ENCODE measurements at places on chromosomes 1 and 21.

GRCh38 chr1:222107267-222107666, 365.4 kb upstream of the DUSP10 start:
- H3K27me3 ChIP-seq: peaks cover 4% of the 10 kb centered on the region
- H3K36me3 ChIP-seq: no peaks in the 10 kb centered on the region
- no peak overlapping the region for H3K4me3 ChIP-seq
- no peak for DNase-seq
- no peaks in the 10 kb centered on the region for H3K4me1 ChIP-seq

DNA sequence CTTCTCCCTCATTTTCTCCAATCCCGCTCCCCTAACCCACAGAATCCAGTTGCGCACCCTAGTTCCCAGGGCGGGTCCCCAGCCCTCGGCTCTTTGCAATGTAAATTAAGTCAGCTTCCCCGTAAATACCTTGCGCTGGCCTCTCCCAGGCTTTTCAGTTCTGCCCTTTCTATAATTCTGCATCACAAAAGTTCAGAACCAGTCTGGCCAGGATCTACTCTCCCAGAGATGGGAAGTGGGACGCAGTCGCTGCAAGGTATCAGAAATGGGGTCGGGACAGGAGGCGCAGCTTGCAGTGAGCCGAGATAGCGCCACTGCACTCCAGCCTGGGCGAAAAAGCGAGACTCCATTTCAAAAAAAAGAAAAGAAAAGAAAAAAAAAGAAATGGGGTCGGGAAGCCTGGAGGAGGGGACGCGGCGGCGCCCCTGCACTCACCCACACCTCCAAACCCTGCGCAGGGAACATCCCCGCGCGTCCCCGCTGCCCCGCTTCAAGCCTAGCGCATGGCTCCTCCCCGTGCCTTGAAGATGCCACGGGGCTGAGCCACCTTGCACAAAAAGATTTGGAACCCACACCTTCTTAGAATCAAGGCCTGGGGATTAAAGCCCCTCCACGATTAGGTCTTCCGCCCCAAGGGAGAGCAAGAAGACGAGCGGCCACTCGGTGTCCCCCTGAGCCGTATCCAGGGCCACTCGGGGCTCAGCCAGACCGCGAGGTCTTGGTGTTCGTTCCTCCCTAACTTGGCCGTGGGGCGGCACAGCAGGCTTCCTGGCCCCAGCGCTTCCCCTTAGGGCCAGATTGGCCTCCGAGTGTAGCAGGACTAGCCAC, 27.2 kb upstream of the ITLN2 start:
- H3K27ac ChIP-seq: no peak overlapping the region
- H3K27me3 ChIP-seq: no peaks in the 10 kb centered on the region
- no peaks in the 10 kb centered on the region for H3K36me3 ChIP-seq

- H3K4me1 ChIP-seq: peaks cover 40% of the 10 kb centered on the region
- H3K27me3 ChIP-seq: no peaks in the 10 kb centered on the region
- H3K27ac ChIP-seq: peak overlapping the region; percentile 80
- DNase-seq: no peak
Observed at GRCh38 chr1:40708750-40709099, 17.2 kb downstream of the NFYC start.

GRCh38 chr1:90964444-90965035, 57.3 kb downstream of the ZNF644 start:
- H3K4me3 ChIP-seq: no peak overlapping the region
- H3K36me3 ChIP-seq: no peaks in the 10 kb centered on the region
- H3K27ac ChIP-seq: no peak overlapping the region

DNA sequence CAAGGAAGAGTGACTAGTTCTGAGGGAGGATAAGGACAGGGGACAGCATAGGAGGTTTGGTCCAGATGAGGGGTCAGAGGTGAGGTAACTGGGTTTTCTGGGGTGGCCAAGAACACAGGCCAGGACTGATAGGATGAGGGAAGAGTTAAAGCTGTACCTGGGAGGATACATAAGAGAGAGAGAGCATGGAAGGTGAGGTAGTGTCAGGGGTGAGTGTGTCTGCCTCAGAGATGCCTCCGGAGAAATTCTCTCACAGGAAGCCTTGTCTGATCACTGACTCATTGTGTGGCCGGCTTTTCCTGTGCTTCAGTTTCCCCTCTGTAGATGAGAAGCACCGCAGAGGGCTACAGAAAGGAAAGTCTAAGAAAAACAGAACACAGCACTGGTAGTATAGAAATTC, 40.2 kb downstream of the FASLG start:
- peak; percentile 63 for DNase-seq
- peaks cover 65% of the 10 kb centered on the region for H3K4me1 ChIP-seq
- H3K27me3 ChIP-seq: no peaks in the 10 kb centered on the region
- no peak overlapping the region for H3K4me3 ChIP-seq
- H3K36me3 ChIP-seq: no peaks in the 10 kb centered on the region

- H3K27me3 ChIP-seq: peaks cover 9% of the 10 kb centered on the region
- no peak overlapping the region for H3K4me3 ChIP-seq
- no peak for DNase-seq
- no peak overlapping the region for H3K27ac ChIP-seq
Observed at GRCh38 chr1:228066416-228066815, 16.1 kb upstream of the ARF1 start.

GRCh38 chr1:107871259-107871658, 93.7 kb downstream of the VAV3 start:
- peaks cover 10% of the 10 kb centered on the region for H3K4me1 ChIP-seq
- no peak overlapping the region for H3K4me3 ChIP-seq
- DNase-seq: no peak
- no peaks in the 10 kb centered on the region for H3K36me3 ChIP-seq

GRCh38 chr1:4960336-4960735, 305.9 kb downstream of the AJAP1 start:
- DNase-seq: no peak
- no peak overlapping the region for H3K27ac ChIP-seq
- H3K4me1 ChIP-seq: no peaks in the 10 kb centered on the region
- peaks cover 24% of the 10 kb centered on the region for H3K27me3 ChIP-seq
- H3K4me3 ChIP-seq: no peak overlapping the region

DNA sequence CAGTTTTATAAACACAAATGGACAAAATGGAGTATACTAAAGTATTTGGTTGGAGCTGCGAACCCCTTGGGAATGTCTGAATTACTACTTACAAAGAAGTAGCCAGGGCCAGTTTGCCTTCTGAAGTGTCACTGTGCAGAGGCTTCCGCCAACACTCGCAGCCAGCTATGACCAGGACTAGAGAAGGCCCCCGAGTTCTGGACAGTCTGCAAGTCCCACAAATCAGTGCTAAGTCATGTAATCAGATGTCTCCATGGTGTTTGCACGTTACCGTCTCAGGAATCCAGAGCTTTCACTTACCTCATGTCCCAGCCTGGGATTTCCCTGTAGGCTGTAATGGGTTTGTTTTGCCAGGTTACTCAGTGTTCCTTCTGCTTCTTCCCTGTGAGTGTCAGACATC, 106.6 kb upstream of the SPAG17 start:
- H3K4me3 ChIP-seq: no peak overlapping the region
- no peaks in the 10 kb centered on the region for H3K27me3 ChIP-seq
- no peaks in the 10 kb centered on the region for H3K4me1 ChIP-seq
- H3K36me3 ChIP-seq: no peaks in the 10 kb centered on the region
- DNase-seq: no peak
- no peak overlapping the region for H3K27ac ChIP-seq

DNA sequence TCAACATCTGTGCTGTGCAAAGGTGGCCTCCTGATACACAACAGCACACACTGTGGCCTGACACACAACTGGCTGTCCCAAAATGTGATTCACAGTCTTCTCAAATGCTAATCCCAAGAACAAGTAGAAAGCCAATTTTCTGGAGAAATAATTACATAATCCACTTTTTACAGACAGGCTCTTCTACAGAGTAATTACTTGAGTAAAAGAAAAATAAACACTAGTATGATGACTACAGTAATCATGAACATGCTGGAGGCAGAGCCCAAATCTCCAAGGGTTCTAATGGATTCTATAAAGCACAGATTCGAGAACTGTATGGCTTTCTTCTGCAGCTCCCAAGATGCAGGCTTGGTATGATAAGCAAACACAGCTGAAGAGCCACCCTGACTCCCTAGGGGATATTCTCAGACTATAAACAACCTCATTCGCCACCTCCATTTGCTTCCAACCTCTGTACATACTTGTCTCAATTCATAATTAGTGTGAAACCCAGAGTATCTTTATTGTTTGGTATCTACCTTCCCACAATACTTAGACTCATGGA, 81.9 kb downstream of the SIPA1L2 start:
- no peaks in the 10 kb centered on the region for H3K27me3 ChIP-seq
- DNase-seq: no peak
- no peak overlapping the region for H3K4me3 ChIP-seq
- H3K36me3 ChIP-seq: no peaks in the 10 kb centered on the region
- H3K27ac ChIP-seq: no peak overlapping the region
- H3K4me1 ChIP-seq: no peaks in the 10 kb centered on the region

- H3K36me3 ChIP-seq: no peaks in the 10 kb centered on the region
- H3K27me3 ChIP-seq: no peaks in the 10 kb centered on the region
- peaks cover 4% of the 10 kb centered on the region for H3K4me1 ChIP-seq
- no peak overlapping the region for H3K27ac ChIP-seq
- H3K4me3 ChIP-seq: no peak overlapping the region
Observed at GRCh38 chr1:67682659-67683197, 2.3 kb upstream of the GADD45A start.

GRCh38 chr1:242349636-242350035, 174.9 kb downstream of the PLD5 start:
- H3K36me3 ChIP-seq: no peaks in the 10 kb centered on the region
- DNase-seq: no peak
- no peak overlapping the region for H3K27ac ChIP-seq
- no peaks in the 10 kb centered on the region for H3K27me3 ChIP-seq

- no peaks in the 10 kb centered on the region for H3K27me3 ChIP-seq
- peaks cover 4% of the 10 kb centered on the region for H3K4me1 ChIP-seq
- DNase-seq: no peak
- no peak overlapping the region for H3K27ac ChIP-seq
- H3K4me3 ChIP-seq: no peak overlapping the region
Observed at GRCh38 chr1:15088281-15088971, 65.1 kb upstream of the TMEM51 start.

DNA sequence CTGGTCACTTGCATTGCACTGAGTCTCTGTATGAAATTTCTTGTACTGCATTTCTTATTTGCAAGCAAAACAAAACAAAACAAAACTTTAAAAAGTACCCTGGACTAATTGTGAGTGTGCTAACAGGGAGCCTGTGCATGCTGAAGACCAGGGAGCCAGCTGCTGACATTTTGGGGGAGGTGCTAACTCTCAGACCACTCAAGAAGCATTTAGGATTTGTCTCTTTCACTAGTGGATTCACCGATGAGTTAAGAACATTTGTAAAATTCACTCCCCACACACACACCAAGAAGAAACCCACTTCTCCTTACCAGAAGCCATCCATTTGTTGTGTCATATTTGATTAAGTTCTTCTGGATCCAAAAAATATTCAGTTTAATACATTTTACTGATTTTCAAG, 95.7 kb upstream of the C1orf105 start:
- H3K27ac ChIP-seq: no peak overlapping the region
- no peaks in the 10 kb centered on the region for H3K27me3 ChIP-seq
- H3K4me3 ChIP-seq: no peak overlapping the region
- no peaks in the 10 kb centered on the region for H3K36me3 ChIP-seq
- no peak for DNase-seq

- H3K27ac ChIP-seq: no peak overlapping the region
- H3K4me3 ChIP-seq: no peak overlapping the region
- no peak for DNase-seq
- H3K36me3 ChIP-seq: no peaks in the 10 kb centered on the region
Observed at GRCh38 chr1:50080904-50081586, 27.7 kb upstream of the ELAVL4 start.

- DNase-seq: no peak
- H3K36me3 ChIP-seq: no peaks in the 10 kb centered on the region
- H3K4me3 ChIP-seq: no peak overlapping the region
- H3K4me1 ChIP-seq: no peaks in the 10 kb centered on the region
- H3K27me3 ChIP-seq: no peaks in the 10 kb centered on the region
Observed at GRCh38 chr1:96730574-96731298, 9.2 kb downstream of the PTBP2 start.

- H3K4me3 ChIP-seq: no peak overlapping the region
- DNase-seq: no peak
- no peaks in the 10 kb centered on the region for H3K36me3 ChIP-seq
Observed at GRCh38 chr1:172821609-172822274, 162.8 kb downstream of the FASLG start.
